PC-3 (cell line): ENCODE measurements at places on chromosomes 1 and 21. TPM values are rescaled to one million over a fixed set of nuclear protein-coding genes. Genes with fewer than 3 reads are reported as not detected.
A peak's percentile ranks its signal among the peaks of the same experiment; 100 is the strongest.

The BCL2L15 gene
- 0.29 TPM in 1 of 2 replicates, not detected in the other for total RNA-seq

The TRIM33 gene
- total RNA-seq = 28.8 and 36.7 TPM in 2 replicates

- DNase-seq = no peak
- H3K4me3 ChIP-seq = no peak overlapping the region
- no peaks in the 10 kb centered on the region for H3K27me3 ChIP-seq
- H3K4me1 ChIP-seq = no peaks in the 10 kb centered on the region
- H3K27ac ChIP-seq = no peak overlapping the region
- H3K36me3 ChIP-seq = no peaks in the 10 kb centered on the region
These were observed 276.7 kb downstream of the ZP4 start for GRCh38 chr1:237613984-237614383.

DNA sequence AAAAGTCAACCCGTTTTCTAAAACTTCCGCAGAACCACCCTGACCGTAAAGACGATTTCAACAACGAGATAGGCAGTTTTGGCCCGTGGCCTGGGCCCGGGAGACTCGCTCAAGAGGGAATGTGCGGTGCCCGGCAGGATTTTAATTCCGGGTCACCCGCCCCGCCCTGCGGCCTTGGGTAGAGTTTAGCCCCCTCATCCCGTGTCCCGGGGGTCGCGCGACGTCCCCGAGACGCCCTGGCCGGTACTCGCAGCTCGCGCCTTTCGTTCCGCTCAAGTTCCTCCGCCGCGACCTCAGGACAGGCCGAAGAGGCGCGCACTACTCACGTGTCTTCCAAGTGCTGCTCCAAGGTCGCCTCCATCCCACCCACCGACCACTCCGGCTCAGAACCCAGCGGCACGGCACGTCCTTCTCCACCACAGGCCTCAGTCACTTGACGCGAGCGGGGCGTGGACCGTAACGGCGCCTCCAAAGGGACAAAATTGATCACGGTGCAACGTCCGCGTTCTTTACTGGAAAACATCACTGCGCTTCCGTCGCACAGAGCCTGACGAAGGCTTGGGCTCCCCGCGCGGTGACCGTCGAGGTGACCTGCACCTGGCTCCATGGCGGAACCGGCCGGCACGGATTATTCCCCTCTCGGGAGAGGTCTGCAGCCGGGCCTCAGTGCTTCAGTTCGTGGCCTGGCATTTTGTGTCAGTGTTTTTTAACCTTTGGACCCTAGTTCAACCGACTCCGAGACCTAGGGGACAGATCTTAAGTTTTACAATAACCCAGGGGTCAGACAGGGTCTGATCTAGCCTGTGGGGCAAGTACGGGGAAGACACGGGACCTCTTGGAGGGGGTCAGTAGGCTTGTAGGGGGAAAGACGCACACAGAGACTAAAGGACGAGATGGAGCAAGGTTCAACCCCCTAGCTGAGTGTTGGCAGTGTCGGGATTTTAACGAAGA, at the start of gene LAMTOR5:
LAMTOR5 (minus strand) TSS at position 435 of the 951 bp plus-strand sequence; CDS start at position 361, 74 bp downstream.
- H3K4me3 ChIP-seq = peak within 1 kb of the TSS; percentile 92
- peak within 1 kb of the TSS; percentile 66 for H3K27ac ChIP-seq
- no peaks in the 10 kb centered on the region for H3K27me3 ChIP-seq
- DNase-seq = peak; percentile 95
